Fibroblast of skin of abdomen (primary cell): ENCODE measurements at places on chromosomes 6 and 20.
A peak's percentile ranks its signal among the peaks of the same experiment; 100 is the strongest.

GRCh38 chr20:48105526-48105925 is 320.2 kb upstream of the SULF2 start:
- DNase-seq, result peak; percentile 55

DNA sequence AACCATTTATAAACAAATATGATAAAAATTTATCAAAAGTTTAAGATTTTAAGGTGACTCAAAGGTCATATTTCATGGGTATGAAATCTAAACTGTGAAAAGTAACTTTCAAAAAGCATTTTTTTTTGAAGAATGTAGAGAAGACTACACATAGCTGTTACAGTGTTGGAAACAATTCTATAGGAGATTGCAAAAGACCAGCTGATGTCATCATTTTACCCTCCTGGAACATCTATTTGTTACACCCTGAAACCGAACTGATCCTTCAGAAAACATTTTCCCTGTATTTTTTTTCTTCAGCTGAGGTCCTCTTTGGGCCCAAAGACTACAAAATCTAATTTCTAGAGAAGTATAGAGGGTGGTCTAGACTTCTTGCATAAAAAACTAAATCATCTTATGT is 297.5 kb upstream of the FERMT1 start:
- DNase-seq, result no peak

DNA sequence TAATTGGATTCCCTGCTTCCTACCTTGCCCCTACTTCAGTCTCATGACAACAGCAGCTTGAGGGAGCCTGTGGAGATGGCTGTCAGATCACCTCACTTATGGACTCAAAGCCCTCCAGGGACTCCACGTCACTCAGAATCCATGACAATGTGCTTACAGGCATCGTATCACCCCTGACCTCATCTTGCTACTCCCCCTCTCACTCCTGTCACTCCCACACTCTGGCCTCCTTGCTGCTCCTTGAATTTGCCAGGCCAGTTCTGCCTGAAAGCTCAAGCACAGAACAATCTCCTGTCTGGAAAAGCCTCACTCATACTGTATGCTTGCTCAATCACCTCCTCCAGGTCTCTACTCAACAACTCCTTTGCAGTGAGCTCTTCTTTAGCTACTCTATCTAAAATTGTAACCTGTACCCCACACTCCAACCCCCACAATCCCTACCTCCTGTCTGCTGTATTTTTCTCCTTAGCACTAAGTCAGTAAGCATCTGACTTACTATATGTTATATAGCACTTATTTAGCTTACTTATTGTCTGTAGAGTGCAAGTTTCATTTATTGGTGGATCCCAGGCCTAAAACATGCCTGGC is 10.7 kb upstream of the GSTA4 start:
- DNase-seq, result no peak

DNA sequence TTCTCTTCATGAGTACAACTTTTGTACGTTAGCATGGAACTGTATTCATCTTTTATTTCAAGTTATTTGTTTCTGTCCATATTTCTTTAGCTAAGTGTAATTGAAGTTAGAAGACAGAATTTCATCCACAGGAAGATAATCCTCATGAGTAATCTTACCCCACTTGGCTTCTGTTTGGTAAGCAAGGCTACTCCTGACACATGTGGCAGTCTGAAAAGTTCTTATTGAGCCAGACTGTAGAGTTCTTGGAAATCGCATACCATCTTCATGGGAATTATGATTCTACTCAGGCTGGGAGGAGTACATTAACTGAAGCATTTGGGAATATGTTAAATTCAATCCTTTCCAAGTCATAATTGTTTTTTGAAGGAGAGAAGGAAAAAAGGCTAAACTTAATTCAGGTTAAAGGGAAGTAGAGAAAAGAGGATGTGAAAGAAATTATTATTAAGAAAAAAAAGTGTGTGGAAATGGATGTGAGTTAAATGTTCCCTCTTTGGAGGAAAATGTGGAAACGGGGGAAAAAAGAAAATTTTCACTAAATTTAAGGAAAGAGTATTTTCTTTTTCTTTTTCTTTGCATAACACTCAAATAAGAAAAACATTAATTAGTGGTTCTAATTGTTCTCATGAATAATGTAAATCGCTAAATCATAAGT is 41.5 kb upstream of the TENT5A start:
- peak; percentile 56 for DNase-seq

GRCh38 chr6:42260972-42261371 is 43.3 kb upstream of the MRPS10 start:
- DNase-seq, result peak; percentile 29

DNA sequence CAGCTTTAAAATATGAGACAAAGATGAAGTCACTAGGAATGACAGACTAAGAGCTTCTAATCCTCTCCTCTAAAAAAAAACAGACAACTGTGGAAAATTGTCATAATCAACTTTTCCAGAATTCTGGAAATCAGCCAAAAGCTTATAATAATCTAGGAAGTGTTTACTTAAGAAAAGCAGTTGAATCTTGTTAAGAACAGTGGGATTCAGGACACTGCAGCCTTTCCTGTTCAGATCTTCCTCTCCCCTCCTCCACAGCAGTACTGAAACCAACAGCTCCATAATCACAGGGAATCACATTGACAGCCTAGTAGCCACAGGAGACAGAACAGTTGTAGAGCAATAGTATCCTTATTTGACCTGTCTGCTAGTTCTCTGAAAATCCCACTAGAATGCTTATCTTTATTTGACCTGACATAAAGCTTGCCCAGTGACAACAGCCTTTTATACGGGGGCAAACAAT is 41.6 kb downstream of the IBTK start:
- peak; percentile 15 for DNase-seq

- DNase-seq, result peak; percentile 38
Measured at GRCh38 chr6:104603108-104603745, 256.5 kb downstream of the HACE1 start.

DNA sequence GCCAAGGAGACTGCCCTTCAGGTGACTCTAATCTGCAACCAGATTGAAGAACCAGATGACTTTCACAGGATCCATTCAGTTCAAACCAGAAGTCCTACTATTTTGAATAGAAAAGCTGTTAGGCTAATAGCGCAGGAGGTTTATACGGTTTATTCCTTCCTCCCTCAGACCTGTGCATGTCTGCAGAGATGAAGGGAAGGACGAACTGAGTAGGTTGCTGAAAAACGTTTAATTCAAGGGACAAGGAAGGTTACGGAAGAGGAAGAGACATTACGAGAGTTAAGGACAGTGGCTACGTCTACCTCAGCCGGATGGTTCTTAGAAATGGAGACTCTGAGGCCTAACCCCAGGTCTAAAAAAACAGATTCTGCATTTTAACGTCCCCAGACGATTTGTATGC is 978 bp downstream of the AURKA start:
- no peak for DNase-seq

- DNase-seq, result peak; percentile 16
Measured at GRCh38 chr6:5997420-5997987, 9.2 kb downstream of the NRN1 start.

GRCh38 chr6:6624269-6624990 is 35.9 kb downstream of the LY86 start:
- DNase-seq, result no peak

DNA sequence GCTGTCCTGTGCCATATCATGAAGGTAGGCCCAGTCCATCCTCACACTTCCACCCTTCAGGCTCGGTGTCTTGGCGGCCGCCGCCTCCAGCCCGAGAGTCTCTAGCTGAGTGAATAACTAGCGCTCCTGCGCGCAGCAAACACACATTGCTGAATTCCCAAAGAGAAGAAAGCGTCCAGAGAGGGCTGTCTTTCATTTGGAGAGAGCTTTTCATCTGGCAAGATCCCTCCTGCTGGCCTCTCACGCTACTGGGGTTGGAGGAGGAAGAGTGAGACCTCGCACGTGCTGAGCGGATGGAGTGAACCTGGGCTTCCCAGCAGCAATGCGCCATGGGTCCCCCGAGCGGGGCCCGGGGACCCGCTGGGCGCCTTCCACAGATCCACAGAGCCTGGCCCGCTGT is 73.2 kb downstream of the NCR2 start:
- no peak for DNase-seq

DNA sequence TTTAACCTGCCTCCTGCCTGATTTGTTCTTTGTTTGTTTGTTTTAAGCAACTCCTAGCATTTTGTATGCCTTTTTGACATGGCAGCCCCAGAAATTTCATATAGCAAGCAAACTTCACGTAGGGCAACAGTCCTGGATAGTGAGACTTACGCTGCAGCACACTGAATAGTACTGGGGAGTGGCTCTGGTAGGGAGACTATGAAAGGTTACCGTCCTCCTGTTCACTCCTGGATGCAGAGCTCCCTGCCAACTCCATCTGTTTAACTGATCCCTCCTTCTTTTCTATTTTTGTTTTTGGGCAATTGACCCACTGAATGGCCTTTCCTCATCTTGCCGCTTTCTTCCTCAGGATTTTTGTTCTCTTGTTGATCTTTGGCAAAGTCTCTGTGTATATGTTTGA is 44.5 kb upstream of the BMP6 start:
- DNase-seq, result no peak

GRCh38 chr6:162726947-162727321 is 632 bp downstream of the PRKN start:
- peak; percentile 2 for DNase-seq

- no peak for DNase-seq
Measured at GRCh38 chr6:30951907-30952469, 11.2 kb downstream of the MUCL3 start.

- DNase-seq, result no peak
Measured at GRCh38 chr20:62159839-62160238, 16.3 kb downstream of the SS18L1 start.

DNA sequence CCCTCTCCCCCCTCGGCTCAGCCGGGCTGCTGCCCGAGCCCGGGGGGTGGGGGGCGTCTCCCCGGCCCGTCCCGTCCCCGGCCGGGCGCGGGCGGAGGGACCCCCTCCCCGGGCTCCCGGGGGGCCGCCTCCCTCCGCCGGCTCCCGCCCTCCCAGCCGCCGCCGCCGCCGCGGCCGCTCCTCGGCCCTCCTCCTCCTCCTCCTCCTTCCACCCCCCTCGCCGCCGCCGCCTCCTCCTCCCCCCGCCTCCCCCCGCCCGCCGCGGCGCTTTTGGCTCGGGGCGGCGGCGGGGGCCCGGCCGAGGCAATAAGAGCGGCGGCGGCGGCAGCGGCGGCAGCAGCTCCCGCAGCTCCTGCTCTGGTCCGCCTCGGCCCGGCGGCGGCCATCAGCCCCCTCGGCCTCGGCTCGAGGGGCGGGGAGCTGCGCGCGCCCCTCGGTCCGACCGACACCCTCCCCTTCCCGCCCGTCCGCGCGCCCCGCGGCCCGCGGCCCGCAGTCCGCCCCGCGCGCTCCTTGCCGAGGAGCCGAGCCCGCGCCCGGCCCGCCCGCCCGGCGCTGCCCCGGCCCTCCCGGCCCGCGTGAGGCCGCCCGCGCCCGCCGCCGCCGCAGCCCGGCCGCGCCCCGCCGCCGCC is 38.7 kb downstream of the GNAS start:
- DNase-seq, result peak; percentile 87

- DNase-seq, result no peak
Measured at GRCh38 chr20:1163653-1164052, 21.1 kb downstream of the TMEM74B start.

DNA sequence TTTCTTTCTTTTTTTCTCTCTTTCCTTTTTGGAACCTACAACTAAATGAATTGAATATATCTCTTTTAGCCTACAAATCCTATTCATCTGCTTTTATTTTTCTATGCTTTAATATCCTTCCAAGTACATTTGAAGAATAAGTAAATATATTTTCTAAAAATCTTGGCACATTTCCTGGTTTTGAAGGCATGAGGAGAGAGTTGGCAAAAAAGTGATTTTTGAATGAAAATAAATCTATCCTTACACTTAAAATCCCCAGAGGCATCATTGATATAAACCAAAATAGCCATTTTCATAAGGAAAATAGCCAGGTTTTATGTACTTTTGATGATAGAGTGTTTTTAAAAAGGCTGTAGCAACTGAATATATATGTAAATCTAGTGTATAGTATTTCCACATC is 69.0 kb downstream of the SAMD5 start:
- no peak for DNase-seq

GRCh38 chr6:23055523-23055922 is 486.2 kb downstream of the HDGFL1 start:
- no peak for DNase-seq

DNA sequence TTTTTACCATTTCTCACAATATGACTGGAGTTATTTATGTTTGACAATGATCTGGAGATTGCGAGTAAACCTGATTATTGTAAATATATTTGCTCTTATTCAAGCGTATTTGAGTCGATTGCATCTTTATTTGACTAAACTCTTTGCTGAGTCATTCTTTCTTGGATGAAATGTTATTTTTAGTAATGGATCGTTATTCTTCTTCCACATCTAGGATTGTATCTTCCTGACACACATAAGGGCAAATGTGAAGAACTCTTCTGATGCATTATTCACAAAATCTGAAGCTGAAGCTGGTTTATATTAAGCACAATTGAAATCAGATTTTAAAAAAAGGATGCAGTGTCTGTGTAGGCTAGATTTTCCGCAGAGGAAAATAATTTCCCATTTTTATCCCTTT is 68.2 kb downstream of the SEL1L2 start:
- peak; percentile 24 for DNase-seq

DNA sequence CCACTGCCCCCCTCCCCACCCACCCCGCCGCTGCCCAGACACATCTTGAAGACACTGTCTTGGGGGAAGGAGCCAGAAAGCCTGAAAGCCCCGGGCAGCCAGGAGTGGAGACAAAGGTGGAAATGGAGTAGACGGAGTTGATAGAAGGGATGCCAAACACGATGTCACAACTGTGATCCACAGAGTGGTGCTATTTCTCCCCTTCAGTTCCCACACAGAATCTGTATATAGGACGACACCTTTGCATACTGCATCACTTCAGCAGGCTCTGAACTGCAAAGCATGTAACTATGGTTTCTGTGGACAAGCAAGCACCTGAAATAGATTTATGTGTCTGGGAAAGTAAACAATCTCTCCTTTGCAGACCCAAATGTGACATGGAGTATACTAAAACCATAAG is 56.4 kb upstream of the F13A1 start:
- no peak for DNase-seq

DNA sequence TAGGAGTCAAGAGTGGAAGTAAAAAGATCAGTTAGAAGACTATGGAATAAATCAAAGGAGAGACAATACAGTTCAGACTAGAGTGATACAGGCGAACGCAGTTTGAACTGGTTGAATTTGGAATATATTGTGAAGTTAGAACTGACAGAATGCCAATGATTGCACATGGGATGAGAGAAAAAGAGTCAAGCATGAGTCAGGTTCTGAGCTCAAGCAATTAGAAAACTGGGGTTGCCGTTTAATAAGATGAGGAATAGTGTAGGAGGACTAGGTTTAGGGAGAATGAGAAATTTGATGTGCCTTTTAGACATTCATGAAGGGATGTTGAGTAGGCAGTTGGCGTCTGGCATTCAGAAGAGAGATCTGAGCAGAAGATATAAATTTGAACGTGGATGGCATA is 8.0 kb downstream of the RNF217 start:
- DNase-seq, result peak; percentile 12

DNA sequence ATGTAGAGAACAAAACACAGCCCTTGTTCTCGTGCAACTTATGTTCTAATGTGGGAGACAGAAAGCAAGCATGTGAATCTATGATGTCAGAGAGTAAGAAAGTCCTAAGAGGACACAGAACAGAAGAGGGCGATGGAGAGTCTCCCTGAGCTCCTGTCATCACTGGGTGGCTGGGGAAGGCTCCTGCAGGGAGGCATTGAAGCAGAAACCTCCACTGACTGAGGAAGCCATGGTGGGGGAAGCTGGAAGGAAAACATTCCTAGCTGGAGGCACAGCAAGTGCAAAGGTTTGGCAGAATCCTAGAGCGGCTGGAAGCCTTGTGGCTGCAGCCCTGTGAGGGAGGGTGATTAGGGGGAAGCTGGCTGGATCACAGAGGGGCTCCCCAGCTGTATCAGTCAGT is 248.0 kb downstream of the CDH26 start:
- DNase-seq, result peak; percentile 55
